ENCODE measurements at places on chromosomes 7 and 10.
A peak's percentile ranks its signal among the peaks of the same experiment; 100 is the strongest.

DNA sequence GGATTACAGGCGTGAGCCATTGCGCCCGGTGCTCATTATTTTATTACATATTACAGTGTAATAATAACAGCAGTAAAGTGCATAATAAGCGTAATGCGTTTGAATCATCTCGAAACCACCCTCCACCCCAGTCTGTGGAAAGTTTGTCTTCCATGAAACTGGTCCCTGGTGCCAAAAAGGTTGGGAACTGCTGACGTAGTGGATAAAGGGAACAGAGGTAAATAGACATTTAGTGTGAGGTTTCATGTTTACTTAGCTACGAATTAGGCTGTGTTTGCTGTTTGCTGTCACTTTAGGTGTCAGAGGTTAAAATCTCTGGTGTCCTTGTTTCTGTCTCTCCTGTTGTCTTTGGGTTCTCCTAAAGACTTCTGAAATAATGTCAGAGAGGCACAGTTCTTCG, 60.3 kb upstream of the SLC39A12 start:
- DNase-seq: no peak

DNA sequence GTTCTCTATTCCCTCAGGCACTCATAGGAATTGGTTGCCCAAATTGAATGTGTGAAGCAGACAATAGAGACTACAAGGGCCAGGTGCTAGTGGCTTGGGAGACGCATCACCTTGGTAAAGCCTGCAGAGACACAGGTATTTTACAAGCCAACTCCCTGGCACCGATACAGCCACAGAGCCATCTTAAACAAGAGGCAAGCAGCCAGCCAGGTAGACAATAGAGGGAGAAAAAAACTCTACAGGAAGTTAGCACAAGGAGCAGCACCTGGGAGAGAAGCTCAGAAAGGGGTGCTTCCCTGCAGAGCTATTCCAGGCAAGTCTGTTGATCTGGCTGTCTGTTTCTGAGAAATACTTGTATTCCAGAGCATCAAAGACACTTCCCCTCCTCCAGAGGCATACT, 43.0 kb upstream of the CDK1 start:
- DNase-seq: no peak

DNA sequence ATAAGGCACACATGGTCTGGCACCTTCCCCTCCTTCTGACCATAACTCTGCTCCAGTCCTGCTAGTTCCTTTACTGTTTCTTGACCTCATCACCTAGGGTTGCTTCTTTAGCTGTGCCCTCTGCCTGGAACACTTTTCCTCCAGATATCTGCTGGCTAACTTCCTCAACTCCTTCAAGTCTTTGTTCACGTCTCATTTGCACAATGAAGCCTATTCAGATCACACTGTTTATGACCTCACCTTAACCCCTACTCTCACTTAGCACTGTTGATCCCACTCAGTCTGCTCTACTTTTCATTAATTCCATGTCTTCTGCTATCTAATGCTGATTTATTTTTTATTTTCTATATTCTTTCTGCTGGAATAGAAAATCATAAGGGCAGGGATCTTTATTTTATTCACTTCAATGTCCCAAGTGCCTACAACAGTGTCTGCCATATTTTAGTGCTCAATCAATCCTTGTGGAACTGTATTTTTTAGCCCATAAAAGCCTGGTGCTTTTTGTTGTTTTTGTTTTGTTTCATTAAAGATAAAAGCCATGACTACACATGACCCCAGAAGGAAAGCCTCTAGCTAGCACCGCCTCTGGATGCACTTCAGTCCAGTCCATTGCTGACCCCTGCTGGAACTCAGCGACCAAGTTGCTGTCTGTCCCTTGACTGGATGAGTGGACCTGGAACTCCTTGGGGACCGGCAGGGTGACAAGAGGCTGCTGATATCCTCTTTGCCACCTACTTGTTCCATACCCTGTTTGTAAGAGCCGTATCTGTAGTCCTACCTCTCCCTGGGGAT, 12.3 kb downstream of the KLF14 start:
- peak; percentile 78 for DNase-seq

GRCh38 chr10:121002586-121003205, 151.5 kb downstream of the WDR11 start:
- DNase-seq: no peak

DNA sequence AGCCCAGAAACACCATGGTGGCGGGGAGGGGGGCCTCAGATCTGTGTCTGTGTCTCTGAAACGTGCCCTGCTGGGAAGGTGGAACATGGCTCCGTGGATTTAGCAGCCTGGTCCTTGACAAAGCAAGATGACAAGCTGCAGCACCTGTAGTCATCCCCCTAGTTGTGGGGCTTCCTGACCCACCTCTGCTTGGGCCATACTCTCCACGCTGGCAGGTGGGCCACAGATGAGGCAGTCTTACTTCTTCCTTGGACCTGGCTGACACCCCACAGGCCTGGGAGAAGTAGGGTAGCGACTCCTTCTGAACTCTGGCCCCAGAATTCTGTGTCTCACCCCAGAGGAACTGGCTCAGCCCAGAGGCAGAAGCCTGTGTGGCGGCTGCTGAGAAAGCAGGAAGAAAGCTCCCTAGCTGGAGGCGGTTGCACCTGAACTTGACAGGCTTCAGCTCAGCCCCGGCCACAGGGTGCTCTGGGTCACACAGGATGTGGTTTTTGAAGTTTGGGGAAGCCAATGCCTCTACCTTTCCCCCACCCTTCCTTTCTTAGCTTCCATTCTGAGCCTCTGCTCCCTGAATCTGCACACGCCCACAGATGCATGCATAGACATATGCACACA, 113.9 kb downstream of the ABLIM1 start:
- DNase-seq: no peak

DNA sequence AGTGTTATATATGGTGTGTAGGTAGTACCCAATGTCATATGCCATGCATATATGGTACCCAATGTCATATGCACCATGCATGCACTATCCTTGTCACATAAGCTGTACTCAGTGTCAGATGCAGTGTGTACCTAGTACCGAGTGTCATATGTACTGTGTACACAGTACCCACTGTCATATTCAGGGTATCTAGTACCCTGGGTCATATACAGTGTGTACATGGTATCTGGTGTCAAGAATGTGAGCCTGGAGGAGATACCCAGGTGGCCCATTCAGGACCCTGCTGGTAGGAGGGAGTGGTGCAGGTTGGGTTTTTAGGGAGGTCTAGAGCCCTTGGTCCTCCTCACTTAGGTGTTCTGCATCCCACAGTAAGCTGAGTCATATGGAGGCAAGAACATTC, 1.8 kb downstream of the ZMYND11 start:
- peak; percentile 37 for DNase-seq

GRCh38 chr10:132158122-132158741, 28.5 kb upstream of the DPYSL4 start:
- DNase-seq: no peak

DNA sequence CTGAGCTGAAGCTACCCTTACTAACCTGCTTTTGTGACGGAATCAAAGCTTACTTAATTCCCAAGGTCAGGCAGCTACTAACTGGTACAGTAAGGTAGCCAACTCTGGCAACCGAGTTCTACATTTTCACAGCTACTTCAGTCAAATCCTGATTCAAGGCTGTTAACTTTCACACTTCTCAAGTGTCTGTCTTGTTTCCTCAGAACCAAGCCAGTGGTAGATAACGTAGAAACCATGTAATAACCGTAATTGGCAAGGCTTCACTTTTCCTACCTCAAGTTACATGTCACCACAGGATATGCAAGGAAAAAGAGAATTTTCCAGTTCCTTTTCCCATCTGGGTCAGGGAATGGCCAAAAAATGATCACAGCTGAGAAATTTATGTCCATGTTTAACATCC, 746.7 kb downstream of the NRG3 start:
- DNase-seq: no peak

GRCh38 chr10:58781873-58782488, 269.3 kb downstream of the BICC1 start:
- peak; percentile 70 for DNase-seq

- DNase-seq: peak; percentile 51
Measured at GRCh38 chr10:17599089-17599488, 18.1 kb downstream of the HACD1 start.

DNA sequence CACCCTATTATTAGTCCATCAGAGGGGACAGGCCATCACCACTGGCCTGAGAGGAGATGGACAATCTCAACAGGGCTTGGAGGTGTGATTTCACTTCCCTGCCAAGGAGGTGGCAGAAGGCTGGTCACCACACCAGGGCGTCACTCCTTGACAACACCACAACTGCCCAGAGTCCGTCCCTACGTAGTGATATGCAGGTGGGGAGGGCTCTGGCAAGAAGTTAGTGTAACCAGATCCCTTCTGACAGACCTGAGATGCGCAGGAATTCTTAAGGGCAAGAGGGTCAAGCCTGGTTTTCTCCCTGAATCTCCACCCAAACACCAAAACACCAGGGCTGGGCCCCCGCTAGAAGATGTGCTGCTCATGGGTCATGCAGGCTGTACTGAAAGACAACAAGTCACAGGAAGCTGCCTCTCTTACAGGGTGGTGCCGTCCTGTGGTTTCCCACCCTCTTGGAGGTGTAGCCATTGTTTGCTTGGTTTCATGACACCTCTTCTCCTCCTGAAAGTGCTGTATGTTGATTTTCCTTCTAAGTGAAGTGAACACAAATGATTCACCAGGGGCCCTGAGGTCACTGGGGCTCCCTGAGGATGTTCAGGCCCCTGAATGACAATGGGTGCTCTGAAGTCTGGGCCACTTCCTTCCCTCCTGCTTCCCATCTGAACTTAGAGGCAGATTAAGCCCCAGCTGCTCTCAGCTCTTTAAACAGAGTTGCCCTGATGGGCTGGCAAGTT, 27.1 kb downstream of the ATXN7L1 start:
- peak; percentile 49 for DNase-seq

- no peak for DNase-seq
Measured at GRCh38 chr7:103932389-103932788, 57.1 kb downstream of the RELN start.

DNA sequence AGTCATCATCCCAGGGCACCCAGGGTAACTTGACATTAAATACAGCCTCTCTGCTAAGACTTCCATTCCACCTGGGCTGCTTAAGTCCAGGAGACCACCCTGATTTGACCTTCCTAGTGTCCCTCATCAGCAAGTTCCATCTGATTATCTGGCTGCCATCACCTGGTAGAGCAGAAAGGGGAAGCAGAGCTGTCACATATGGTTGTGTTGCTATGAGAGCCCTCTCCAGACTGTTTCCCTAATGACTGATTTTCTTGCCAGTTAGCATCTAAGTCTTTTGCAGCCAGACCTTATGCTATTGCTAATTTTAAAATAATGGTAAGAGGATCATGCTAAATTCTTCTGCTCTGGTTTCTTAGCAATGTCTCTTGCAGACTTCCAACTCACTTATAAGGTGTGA, 38.7 kb downstream of the KCNH2 start:
- DNase-seq: no peak

GRCh38 chr7:30201161-30201666, 66.4 kb downstream of the MTURN start:
- no peak for DNase-seq

GRCh38 chr10:80515511-80515910, 22.2 kb upstream of the SH2D4B start:
- DNase-seq: no peak

DNA sequence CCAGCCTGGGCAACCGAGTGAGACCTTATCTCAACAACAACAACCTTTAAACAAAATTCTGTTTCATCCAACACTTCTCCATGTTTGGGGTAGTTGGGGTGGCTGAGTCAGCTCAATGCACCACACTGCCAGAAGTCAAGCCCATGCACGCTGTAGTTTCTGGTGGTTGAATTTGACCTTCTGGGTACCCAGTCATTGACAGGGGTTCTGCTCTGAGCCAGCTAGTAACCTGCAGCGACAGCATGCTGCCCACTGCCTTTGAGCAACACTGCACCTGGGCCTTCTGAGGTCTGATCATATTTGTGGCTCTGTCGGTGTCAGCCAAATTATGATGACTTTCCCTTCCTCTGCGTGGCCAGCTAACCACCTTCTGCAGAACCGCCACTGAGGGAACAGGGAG, 84.6 kb upstream of the ZNF438 start:
- no peak for DNase-seq

- DNase-seq: peak; percentile 81
Measured at GRCh38 chr10:4765428-4765827, 60.6 kb upstream of the AKR1E2 start.

- DNase-seq: no peak
Measured at GRCh38 chr10:128979405-128979804, 487.6 kb upstream of the MGMT start.

DNA sequence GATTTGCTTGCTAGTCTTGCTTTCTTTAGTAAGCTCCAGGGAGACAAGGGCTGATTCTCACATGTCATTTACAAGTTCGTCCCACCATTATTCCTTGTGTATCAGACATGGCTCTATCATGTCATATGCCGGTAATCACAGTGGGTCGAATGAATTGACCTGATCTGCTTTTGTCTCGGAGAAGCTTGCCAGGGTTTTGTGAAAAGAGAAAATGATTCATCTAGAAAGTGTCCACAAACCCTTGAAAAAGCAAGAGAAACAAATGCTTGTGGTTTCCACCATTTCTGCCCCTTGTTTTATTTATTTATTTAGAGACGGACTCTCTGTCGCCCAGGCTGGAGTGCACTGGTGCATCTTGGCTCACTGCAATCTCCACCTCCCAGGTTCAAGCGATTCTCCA, 278.5 kb downstream of the TCF7L2 start:
- peak; percentile 34 for DNase-seq

DNA sequence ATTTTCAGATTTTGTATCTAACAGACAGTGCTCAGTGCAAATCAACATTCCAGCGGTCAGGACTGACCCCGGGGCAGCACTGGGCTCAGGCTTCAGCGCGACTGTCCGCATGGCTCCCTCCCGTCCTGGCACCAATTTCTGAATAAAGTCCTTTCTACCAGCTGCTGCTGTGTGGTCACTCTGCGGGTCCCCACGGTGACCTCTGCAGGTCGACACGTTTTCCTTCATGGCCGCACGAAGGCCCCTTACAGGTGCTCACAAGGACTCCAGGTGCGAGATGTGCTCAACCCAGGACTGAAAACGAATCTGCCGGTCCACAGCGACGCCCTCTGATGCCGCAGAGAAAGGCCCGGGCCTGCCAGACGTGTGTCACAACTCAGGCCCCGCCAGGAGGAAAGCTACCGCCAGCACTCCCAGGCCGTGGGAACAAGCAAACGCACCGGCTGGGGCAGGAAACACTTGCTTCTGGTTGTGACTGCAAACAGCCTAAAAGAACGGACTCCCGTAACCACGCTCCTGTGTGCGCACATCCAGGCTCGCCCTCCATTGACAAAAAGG, 3.7 kb upstream of the UTF1 start:
- DNase-seq: peak; percentile 19

- DNase-seq: no peak
Measured at GRCh38 chr10:19577807-19578206, 238.4 kb upstream of the PLXDC2 start.

- DNase-seq: no peak
Measured at GRCh38 chr7:27147199-27148030, at the start of gene HOXA6. Gene HOXA6 (minus strand): TSS chr7:27147774. CDS start chr7:27147749, 25 bp downstream.

GRCh38 chr10:14047431-14047830, 283.3 kb downstream of the FRMD4A start:
- DNase-seq: no peak

- peak; percentile 77 for DNase-seq
Measured at GRCh38 chr7:16801111-16801542, 3.7 kb downstream of the AGR2 start.

GRCh38 chr10:76644476-76644875, 993.1 kb downstream of the KCNMA1 start:
- no peak for DNase-seq
